ENCODE measurements at places on chromosomes 12 and 14.

DNA sequence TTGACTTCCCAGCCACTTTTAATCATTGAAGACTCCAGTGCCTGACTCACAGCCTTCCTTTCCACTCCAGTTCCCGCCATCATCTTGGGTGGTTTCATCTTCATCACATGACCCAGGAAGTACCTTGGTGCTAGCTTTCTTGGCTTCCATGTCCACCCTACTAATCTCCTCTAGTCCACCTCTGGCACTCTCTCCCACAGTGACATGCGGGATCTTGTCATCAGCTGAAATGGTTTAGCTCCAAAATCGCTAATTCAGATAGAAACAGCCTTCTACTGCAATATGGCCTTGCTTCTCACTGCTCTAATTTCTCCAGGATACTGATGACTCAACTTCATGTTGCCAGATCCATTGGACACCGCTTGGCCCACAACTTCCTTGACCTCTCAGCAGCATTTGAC, 24.5 kb downstream of the WDR20 start:
- peak; percentile 55 for DNase-seq

GRCh38 chr14:55129086-55129427, at the start of gene LGALS3:
Gene LGALS3, plus strand, starts transcription at chr14:55129252. Its CDS starts 8,122 bp downstream, at chr14:55137374.
- DNase-seq, result peak; percentile 88

DNA sequence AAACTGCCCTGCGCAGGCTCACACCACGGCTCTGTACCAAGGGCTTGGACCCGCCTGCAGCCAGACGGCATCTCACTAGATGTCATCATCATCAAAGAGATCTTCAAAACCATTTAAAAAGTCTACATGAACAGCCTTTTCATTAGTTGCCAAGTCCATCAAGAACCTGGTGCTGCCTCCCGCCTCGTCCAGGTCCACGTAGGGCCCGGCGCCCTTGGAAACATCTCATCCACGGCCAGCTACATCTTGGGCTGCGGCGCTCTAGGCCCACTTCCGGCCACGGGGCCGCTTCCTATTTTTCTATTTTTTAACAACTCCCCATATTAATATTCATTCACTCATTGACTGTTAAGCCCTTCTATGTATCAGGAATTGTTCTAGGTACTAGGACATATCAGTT, 7.4 kb upstream of the GNPNAT1 start:
- DNase-seq, result no peak

GRCh38 chr12:50338920-50339645, 55.8 kb upstream of the LIMA1 start:
- DNase-seq, result no peak

GRCh38 chr12:132027636-132028035, 77.9 kb downstream of the EP400 start:
- DNase-seq, result no peak

DNA sequence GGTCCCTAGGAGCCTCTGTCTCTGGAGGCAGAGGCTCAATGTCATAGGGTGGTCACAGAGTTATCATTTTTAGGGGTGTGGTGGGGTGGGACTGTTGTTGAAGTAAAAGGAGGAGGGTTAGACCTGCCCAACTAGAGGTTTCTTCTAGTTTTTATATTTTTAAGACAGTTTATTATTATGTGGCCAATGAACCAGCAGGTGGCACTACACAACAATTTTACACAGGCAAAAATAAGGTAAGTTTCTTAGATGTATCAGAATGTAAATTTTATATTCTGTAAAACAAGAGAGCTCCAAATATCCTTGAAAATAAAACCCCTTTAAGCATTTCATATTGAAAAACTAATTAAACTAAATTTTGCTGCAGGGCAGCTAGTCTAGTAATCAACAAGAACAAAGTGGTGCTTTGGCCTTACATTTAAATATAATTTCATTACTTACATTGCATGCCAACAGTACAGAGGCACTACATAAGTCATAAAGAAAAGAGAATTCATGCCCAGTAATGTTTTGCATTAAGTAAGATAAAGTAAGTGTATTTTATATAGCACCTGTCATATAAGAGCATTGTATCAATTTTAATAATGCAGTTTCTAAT, 22.2 kb upstream of the OVCH1 start:
- DNase-seq, result peak; percentile 40

DNA sequence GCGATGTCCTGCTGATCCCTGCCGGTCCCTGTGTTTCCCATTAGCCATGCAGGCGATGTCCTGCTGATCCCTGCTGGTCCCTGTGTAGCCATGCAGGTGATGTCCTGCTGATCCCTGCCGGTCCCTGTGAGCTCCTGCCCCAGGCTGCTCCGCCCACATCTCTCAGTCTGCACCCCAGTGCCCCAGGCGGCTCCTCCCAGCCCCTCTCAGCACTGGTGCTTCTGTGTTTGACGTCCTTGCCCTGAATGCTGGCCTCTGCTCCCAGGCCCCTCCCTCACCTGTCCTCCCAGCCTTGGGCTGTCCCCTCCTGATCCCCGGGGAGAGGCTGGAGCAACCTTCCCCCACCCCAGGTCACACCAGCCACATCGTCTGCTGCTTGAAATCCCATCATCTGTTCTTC, 41.4 kb upstream of the TEX22 start:
- DNase-seq, result no peak

- DNase-seq, result peak; percentile 6
These were observed 94.7 kb upstream of the GSC start for GRCh38 chr14:94864387-94865195.

GRCh38 chr12:122811777-122812176, 23.5 kb upstream of the HIP1R start:
- no peak for DNase-seq

GRCh38 chr14:51432302-51432948, 192.4 kb downstream of the TMX1 start:
- no peak for DNase-seq

DNA sequence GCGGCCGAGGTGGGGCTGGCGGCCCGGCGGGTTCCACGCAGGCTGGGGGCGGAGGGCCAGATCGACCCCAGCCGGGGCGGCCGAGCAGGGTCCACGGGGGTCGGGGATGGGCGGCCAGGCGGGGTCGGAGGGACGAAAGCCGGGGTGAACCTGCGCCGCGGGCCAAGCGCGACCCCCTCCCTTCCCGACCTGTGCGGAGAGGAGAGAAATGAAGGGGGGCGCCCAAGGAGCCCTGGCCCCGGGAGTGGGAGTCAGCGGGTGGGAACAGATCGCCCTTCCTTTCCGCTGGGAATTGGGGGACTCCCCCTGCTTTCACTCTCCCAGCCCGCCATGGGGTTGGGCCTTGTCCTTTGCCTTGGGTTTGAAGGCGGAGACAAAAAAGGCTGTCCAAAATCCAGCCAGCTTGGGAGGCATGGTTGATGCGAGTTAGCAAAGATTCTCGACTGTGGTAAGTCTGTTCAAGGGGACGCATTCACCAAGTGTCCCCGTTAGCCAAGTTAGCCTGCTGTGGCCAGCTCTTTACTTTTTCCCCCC, 559 bp upstream of the CKAP4 start:
- DNase-seq, result peak; percentile 66

- DNase-seq, result no peak
These were observed 60.1 kb downstream of the BCAT1 start for GRCh38 chr12:24888813-24889212.

DNA sequence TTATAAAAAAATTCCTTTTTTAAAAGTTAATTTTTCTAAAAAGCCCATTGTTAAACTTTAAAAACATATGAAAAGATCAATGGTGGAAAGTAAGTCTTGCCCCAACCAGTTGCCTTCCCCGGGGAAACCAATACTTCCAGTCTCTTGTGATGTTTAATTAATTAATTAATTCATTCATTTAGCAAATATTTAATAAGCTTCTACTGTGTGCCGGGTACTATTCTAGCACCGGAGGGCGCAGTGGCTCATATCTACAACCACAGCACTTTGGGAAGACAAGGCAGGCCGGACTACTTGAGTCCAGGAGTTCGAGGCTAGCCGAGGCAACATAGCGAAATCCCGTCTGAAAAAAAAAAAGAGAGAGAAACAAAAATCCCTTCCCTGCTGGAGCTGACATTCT, 87.4 kb downstream of the HECTD4 start:
- DNase-seq, result no peak

GRCh38 chr12:79420146-79420618, 270.6 kb downstream of the PAWR start:
- peak; percentile 68 for DNase-seq

GRCh38 chr14:52873694-52874093, 77.2 kb downstream of the FERMT2 start:
- peak; percentile 53 for DNase-seq

DNA sequence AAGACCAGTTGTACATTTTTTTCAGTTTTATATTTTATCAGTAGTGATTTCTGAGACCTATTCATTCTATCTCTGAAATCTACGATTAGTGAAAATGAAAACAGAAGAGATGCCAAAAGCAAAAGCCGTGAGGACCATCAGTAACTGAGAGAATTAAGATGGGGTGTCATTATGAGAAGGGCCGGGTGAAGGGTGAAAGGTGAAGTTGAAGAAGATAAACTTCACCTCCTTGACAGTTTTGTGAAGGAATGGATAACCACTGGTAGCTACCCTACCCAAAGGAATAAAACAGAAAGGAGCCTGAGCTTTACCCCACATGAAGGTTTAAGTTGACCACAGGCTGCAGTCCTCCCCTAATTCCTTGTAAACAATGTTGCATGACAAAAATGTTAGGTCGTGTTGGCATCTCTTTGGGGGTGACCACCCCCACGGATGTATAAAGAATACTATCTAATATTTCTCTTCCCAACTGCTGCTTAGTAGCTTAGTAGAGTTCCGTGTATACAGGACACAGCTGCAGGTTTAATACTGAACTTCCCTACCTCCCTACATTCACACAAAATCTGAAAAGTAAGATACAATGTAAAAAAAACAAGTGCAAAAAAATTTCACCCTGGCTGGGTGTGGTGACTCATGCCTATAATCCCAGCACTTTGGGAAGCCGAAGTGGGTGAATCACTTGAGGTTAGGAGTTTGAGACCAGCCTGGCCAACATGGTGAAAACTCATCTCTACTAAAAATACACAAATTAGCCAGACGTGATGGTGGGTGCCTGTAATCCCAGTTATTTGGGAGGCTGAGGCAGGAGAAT, 23.9 kb downstream of the GPR19 start:
- DNase-seq, result peak; percentile 37

DNA sequence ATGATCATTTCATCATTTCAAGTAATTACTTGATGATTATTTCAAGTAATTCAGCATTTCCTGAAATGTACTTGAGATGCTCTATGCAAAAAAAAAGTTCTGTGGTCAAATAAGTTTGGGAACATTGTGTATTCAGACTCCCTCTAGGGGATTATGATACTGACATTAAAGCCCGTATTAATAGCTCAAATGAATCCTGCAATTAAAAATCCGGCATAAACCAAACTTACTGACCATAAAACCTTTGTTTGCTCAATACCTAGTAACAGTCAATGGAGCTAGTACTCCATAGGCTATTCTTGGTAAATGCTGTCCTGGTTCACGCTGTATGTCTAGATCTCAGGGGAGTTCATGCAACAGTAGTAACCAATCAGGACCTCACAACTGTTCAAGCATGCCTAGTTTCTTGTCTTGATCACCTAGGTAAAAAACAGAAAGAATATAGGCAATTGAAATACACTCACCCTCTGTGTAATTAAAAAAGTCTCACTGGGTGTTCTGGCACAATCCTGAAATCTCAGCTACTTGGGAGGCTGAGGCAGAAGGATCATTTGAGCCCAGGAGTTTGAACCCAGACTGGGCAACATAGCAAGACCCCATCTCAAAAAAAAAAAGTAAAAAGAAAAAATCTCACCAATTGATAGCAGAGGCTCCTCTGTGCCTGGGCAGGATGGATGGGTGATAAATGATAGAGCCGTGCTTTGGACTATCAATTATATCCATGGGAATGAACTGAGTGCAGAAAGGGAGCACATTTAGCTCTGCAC, 14.1 kb downstream of the ALDH1L2 start:
- DNase-seq, result no peak

DNA sequence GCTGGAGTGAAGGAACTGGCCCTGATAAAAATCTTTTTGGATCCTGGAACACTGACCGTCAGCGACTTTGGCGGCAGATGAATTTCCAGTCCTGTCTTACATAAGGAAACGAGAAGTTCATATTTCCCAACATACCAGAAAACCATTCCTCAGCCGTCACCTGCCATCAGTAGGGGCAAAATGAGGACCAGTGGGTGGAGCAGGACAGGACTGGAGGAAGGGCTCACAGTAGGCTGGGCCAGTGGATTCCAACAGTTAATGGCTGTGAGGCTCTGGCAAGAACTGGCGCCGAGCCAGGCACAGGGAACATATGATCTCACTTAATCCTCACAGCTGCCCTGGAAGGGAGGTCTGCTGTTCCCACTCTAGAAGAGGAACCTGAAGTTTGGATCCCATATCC, 67.2 kb upstream of the FAM181A start:
- DNase-seq, result no peak

DNA sequence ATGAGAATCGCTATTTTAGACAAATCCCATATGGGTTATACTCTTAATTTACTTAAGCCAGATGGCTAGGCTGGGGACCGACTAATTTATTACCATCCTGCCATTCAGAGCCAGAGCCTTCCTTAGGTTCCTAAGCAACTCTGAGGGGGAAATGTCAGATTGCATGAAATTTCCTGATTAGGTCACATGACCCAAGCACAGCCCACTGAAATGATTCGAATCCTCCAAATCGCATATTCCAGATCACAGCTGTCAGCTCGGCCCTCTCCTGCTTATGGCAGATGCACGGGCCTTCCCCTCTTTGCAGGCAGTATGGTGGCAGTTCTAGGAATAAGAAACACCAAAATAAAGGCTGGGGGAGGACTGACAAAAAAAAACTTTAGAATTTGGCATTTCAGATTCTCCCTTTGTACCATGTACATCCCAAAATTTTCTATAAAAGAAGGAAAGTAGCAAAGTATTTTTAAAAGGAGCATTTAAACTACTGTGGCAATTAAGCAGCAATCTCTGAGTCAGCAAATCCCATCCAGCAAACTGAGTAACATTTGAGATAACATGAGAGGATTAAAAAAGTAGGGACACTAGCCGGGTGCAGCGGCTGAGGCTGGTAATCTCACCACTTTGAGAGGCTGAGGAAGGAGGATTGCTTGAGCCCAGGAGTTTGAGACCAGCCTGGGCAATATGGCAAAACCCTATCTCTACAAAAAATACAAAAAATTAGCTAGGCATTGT, 30.5 kb upstream of the NUDT4 start:
- no peak for DNase-seq

DNA sequence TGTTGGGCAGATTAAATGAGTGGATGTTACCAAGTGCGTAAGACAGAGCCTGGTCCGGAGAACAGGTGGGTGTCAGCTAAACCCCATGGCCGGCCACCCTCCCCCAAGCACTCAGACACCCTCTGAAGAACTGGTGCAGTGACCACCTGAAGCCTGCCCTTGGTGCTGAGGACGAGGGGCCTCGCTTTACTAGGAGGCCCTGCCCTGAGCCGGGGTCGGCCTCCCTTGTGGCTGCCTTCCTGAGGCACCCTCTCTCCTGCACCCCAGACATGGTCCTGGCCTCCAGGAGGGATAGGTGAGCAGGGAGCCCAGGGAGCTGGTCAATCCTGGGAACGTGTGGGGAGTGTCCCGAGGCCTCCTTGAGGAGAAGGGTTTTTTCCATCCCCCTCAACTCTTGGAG, 4.9 kb upstream of the KIF26A start:
- no peak for DNase-seq

GRCh38 chr12:31729705-31730104, 884 bp upstream of the AMN1 start:
- no peak for DNase-seq

- no peak for DNase-seq
These were observed 515.4 kb downstream of the FUT8 start for GRCh38 chr14:65927931-65928356.

GRCh38 chr14:64843548-64843947, 36.2 kb downstream of the SPTB start:
- DNase-seq, result no peak

- peak; percentile 93 for DNase-seq
These were observed 37.1 kb downstream of the NID2 start for GRCh38 chr14:52031781-52032180.

- DNase-seq, result no peak
These were observed 18.6 kb downstream of the NAP1L1 start for GRCh38 chr12:76065917-76066316.
